ENCODE measurements at places on chromosomes 4 and X.
A peak's percentile ranks its signal among the peaks of the same experiment; 100 is the strongest.

DNA sequence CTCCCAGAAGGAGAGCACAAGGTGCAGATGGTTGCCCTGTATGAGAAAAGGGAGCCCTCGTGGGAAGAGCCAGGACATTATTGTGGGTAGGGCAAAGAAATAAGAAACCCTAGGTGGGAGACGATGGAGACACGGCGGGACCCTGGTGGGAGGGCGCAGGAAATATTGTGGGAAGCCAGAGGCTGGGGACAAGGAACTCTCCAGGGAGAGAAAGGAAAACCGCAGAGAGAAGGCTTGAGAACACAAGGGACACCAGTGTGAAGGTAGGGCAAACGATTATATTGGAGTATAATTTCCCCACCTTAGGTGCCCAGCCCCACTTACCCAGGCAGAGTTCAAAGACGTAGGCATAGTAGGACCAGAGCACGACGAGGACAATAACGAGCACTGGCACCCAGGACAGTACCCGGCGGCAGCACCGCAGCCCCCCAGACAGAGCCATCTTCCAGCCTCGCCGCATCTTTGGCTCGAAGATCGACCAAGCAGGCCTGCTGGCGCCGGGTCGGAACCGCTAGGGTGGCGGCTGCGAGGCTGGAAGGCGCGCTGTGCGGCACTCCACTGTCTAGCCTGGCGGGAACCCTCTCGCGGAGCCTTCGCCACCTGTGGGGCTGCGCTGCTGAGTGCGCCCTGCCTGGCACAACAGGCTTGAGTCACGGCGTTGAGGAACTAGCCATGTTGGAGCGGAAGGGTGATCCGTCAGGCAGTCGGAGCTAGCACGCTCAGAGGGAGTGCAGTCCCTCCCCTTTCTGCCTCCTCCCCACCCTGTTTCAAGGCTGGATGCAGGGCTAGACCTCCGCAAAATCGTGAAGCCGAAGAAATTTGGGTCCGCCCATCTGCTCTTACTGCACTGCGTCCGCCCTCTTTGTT, at the start of gene ZDHHC15:
TSS of gene ZDHHC15 (minus strand) at position 473 of the 867 bp plus-strand sequence. CDS start at position 460, 13 bp downstream.
- ATAC-seq: peak; percentile 87

DNA sequence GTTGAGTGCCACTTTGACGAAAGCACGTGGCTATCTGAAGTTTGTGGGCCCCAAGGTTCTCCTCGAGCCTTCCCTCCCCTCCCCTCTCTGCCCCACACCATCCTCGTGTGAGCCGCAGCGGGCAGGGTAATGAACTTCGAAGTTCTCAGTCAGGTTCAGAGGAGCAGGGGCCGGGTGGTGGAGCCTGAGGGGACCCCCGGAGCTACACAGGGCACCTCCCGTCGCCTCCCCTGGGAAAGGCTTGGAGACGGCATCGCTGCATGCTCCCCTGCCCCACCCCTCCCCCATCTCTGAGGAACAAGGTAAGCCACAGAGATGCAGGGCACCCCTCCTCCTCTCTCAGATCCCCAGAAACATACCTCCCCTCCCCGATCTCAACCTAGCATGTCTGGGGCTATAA, 2.8 kb upstream of the NKX1-1 start:
- no peak for ATAC-seq

DNA sequence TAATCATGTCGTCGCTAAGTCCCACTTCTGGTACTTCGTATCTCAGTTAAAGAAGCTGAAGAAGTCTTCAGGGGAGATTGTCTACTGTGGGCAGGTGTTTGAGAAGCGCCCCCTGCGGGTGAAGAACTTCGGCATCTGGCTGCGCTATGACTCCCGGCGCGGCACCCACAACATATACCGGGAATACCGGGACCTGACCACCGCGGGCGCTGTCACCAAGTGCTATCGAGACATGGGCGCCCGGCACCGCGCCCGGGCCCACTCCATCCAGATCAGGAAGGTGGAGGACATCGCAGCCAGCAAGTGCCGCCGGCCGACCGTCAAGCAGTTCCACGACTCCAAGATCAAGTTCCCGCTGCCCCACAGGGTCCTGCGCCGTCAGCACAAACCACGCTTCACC, 11.3 kb downstream of the PNCK start:
- no peak for ATAC-seq

DNA sequence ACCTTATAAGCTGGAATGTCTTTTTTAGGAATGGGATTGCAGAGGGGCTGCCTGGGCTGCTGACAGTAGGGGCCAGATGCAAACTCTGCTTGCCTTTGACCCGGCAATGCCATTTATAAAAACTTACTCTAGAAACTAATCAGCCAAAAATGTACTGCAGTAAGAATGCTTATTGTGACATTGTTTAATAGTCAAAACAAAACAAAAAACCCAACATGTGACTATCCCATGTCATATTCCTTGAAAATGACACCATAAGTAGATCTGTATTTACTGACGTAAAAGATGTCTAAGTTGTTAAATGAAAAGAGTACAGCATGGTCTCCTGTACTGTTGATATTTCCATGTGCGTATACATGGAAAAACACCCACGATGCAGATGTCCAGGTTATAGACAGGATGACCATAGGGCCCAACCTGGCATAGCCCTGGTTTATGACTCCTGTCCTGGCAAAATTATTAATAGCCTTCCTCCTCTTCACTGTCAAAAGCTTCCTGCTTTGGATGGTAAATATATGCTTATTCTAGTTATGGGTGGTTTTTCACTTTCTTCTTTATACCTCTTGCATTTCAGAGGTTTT, 138.9 kb downstream of the PTTG2 start:
- ATAC-seq: no peak

DNA sequence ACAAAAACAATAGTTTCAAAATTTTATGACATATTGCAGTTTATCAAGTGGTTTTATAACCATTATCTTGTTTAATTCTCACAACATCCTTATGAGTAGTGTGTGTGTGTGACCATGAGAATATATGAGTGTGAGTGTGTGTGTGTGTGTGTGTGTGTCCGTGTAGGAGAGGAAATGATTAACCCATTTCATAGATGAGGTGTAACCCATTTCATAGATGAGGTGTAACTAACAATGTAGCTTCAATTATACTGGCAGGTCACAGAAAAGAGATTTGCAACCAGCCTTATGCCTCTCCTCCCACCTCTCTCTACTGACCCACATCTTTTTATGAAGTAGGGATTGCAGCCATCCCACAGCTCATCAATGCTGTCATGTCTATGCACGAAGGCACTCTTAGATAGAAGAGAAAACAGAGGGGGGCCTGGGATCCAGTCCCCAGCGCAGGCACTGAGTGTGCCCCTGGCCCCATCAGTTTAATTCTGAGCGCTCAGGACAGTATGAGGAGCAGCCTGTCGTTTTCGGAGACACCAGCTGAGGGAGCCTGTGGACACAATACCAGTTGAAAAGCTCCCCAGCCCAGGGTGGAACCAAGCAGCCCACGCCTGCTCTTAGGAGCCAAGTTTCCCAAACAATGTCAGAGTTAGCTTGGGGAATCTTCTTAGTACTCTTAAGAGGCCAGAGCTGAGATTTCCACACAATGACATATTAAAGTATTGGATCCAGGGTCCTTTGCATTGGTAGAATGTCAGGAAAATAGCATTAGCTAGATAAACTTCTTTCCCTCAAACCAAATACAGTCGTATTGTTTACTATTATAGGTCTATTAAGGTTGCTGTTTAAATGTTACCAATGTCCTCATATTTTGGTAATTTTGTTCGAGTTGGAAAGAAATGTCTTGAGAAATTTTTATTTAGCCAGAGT, 88.6 kb downstream of the PALLD start:
- ATAC-seq: peak; percentile 57

- ATAC-seq: no peak
Measured at GRCh38 chr4:151206241-151207005, 70.5 kb upstream of the PRSS48 start.

DNA sequence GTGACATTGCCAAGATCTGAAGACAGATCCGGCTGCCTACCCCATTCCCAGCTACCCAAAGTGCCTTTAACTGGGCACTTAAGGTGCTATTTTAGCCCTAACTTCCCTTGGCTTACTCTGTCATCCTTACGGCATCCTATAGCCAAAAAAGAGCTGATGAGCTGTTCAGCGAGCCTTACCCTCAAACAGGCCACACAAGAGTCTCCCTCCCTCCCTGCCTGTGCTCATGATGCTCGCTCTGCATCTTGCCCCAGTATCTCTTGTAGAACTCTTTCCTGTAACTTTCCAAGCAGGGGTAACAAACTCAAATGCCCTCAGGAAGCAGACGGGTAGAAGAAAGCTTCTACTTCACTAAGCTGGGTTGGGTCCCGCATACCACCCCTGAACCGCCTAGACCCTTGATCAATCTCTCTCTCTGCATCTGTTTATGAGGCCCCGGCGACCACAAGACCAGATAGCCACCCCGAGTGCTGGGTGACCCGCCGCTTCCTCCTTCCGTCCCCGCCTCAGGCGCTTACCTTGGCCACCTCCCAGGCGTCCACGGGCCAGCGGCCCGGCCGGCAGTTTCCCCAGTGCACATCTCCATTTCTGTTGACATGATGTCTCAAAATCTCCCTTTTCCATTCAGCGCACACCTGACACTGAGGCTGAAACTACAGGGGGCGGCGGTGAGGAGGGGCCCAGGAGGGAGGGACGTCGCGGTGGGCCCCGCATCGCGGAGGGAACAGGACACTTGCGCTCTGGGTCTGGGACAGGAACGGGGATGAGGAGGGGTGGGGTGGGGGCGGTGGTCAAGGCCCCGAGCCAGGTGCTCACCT, 663 bp downstream of the CXorf38 start:
- peak; percentile 67 for ATAC-seq

DNA sequence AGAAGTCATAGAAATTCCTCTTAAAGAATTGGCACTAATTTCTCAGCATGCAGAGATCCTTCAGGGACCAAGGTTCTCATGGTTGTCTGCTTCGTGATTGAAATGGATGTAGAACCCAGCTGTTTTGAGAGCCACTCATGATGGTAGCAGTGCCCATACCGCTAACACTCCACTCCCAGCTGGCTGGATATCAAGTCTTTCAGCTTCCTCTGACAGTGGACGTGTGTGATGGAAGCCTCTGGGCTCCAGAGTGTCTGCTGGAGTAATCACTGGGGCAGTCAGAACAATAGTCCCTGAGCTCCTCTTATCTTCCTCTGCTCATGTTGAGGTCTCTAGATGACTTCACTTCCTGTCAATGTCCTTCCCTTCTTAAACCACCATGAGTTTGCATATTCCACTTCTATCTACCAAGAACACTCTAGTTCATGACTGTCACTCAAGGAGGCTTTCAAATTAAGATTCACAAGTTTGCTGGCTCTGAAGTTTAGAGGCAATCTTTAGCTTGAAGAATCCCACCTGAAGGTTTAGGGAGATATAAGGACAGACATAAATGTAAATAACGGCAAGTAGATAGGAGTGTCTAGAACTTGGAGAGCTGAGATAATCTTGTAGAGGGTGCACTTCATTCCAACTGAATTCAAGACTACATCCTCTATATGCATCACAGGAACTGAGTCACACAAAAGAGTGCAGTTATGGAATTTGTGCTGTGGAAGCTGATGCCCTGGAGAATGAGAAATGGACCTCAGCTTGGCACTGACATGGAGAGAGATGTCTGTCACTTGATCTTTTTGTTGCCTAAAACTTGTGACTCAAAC, 64.5 kb upstream of the WDR1 start:
- peak; percentile 86 for ATAC-seq

GRCh38 chr4:128295255-128295654, 7.6 kb upstream of the PGRMC2 start:
- ATAC-seq: no peak

GRCh38 chrX:5082705-5083104, 1146.0 kb downstream of the NLGN4X start:
- ATAC-seq: no peak

GRCh38 chrX:123455693-123456092, 271.6 kb downstream of the GRIA3 start:
- no peak for ATAC-seq

DNA sequence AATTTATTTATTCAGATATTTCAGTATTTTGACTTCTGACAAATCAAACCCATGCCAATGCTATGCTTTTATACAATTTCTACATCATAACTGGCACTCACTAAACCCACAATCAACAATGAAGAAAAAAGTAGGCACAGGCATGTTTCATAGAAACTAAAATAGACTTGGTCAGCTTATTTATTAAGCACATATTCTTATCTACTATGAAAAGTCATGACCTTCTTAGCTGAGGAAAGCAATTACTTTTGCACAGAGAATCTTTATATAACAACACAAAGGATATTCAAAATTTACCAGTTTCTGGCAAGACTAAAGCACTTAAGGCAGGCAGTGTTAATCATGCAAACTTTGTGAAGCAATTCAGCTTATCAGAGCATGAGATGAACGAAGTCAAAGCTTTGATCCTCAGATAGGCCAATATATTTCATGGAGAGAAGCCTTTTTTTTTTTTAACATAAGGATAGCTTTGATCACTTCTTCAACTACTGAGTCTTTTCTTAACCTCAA, 490.6 kb downstream of the INPP4B start:
- no peak for ATAC-seq

GRCh38 chr4:139460565-139460964, 6.6 kb downstream of the RAB33B start:
- ATAC-seq: no peak

GRCh38 chrX:119087121-119087520, 14.3 kb downstream of the CT47C1 start:
- no peak for ATAC-seq

DNA sequence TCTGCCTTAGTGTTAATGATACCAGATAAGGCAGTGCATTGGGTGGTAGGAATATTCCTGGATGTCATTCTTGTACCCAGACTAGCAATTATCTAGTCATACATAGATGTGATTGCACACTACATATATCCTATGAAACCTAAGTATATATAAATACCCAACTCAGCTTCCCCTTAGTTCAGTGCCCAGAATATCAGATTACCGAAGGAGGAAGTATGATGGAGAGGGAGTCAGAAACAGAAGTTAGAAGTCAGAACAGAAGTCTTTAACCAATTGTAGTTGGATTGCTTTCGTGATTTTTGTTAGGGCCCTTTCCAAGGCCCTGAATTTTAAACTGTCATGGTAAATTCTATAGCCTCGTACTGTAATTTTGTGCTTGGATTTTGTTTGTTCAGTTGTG, 42.9 kb downstream of the MOB1B start:
- peak; percentile 86 for ATAC-seq

GRCh38 chr4:5751666-5752375, 40.8 kb downstream of the EVC start:
- no peak for ATAC-seq

- peak; percentile 72 for ATAC-seq
Measured at GRCh38 chr4:56261027-56261426, 126.3 kb downstream of the AASDH start.

- no peak for ATAC-seq
Measured at GRCh38 chr4:41185614-41186592, 28.4 kb downstream of the APBB2 start.

DNA sequence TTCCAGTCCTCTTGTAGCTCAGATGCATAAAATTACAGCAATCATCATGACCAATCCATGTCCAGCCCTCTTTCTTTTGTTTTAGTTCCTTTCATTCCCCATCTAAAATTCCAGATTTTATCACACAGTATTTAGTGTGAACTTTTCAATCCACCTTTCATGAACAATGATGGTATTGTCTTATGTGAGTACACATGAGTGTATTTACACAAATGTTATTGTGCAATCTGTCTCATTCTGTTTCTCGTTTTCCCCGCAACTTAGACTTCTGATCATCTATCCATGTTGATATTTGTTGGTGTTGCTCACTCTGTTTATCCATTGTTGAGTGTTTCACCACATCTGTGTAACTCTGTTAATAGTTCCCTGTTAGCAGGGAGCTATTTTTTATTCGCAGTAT, 9.4 kb upstream of the RASGEF1B start:
- no peak for ATAC-seq
